ENCODE measurements at places on chromosomes 12 and 14. TPM values are rescaled to one million over a fixed set of nuclear protein-coding genes. Genes with fewer than 3 reads are reported as not detected.

Gene SLC41A2
- total RNA-seq, result 11.5 TPM

Gene SALL2
- 75.8 TPM for total RNA-seq

Gene CLECL1
- total RNA-seq, result not detected

DNA sequence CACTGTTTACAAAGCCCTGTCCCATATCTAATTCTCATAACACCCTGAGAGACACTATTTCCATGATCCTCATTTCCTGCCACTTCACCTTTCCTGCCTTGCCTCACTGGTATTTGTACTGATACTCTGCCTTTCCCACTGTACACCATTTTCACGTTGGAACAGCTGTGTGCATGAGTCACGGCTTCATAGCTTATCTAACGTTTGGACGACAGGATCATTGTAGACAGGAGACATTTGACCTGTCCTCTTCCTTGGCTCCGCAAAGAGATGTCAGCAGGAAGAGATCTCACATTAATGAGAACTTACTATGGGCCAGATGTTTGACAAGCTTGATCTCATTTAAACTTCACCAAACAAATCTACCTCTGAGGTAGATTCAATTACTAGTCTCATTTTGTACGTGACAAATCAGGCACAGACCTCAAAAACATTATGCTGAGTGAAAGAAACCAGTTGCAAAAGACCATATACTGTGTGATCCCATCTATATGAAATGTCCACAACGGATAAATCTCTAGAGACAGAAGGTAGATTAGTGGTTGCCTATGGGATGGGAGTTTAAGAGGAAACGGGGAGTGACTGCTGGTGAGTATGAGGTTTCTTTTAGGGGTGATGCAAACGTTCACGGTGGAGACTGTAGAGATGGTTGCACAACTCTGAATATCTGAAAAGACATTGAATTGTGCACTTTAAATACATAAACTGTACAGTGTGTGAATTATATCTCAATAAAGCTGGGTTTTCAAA lies 71.2 kb downstream of the KCNK13 start:
- no peak overlapping the region for H3K4me3 ChIP-seq
- H3K27ac ChIP-seq, result no peak overlapping the region
- no peaks in the 10 kb centered on the region for H3K4me1 ChIP-seq

- H3K27me3 ChIP-seq, result no peaks in the 10 kb centered on the region
- no peak overlapping the region for H3K4me3 ChIP-seq
- no peak for DNase-seq
- peaks cover 18% of the 10 kb centered on the region for H3K4me1 ChIP-seq
These were observed 18.8 kb upstream of the RCOR1 start for GRCh38 chr14:102573591-102574046.

- H3K4me3 ChIP-seq, result no peak overlapping the region
- peaks cover 8% of the 10 kb centered on the region for H3K27me3 ChIP-seq
- H3K4me1 ChIP-seq, result no peaks in the 10 kb centered on the region
These were observed 10.7 kb downstream of the DHRS2 start for GRCh38 chr14:23646648-23647549.

GRCh38 chr14:99230208-99231151 lies 41.5 kb downstream of the BCL11B start:
- H3K4me3 ChIP-seq, result peak overlapping the region; percentile 65
- peak overlapping the region; percentile 21 for H3K27ac ChIP-seq
- peaks cover 14% of the 10 kb centered on the region for H3K36me3 ChIP-seq
- DNase-seq, result no peak

GRCh38 chr14:20512177-20512905 lies 7.0 kb downstream of the RNASE10 start:
- H3K27me3 ChIP-seq, result peaks cover 18% of the 10 kb centered on the region
- H3K4me3 ChIP-seq, result no peak overlapping the region
- DNase-seq, result no peak
- no peaks in the 10 kb centered on the region for H3K36me3 ChIP-seq

DNA sequence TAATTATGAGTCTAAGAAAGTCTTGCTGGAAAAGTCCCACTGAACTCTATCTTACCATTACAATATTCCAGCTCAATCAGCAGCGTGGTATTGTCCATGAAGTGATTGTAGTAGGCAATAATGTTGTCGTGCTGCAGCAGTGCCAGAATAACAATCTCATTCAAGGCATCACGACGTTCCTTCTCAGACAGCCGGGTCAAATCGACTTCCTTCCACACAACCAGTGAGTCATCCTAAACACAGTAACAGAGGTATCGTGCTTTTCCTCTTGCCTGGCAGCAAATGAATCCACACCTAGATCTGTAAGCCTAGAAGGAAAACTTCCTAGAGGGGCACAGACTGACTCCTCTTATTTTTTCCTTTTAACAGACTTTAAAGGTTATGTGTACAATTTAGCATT lies 2.9 kb downstream of the NEK9 start:
- H3K4me1 ChIP-seq, result peaks cover 28% of the 10 kb centered on the region
- peak overlapping the region; percentile 19 for H3K4me3 ChIP-seq
- no peak overlapping the region for H3K27ac ChIP-seq
- peaks cover 6% of the 10 kb centered on the region for H3K36me3 ChIP-seq

- peak within 1 kb of the TSS; percentile 68 for H3K27ac ChIP-seq
- peak within 1 kb of the TSS; percentile 87 for H3K4me3 ChIP-seq
- peaks cover 29% of the 10 kb centered on the region for H3K4me1 ChIP-seq
- no peaks in the 10 kb centered on the region for H3K27me3 ChIP-seq
These were observed at the start of gene EID3 for GRCh38 chr12:104303538-104304151. Gene EID3 (plus strand): TSS chr12:104303739. CDS start chr12:104303935, 196 bp downstream.

DNA sequence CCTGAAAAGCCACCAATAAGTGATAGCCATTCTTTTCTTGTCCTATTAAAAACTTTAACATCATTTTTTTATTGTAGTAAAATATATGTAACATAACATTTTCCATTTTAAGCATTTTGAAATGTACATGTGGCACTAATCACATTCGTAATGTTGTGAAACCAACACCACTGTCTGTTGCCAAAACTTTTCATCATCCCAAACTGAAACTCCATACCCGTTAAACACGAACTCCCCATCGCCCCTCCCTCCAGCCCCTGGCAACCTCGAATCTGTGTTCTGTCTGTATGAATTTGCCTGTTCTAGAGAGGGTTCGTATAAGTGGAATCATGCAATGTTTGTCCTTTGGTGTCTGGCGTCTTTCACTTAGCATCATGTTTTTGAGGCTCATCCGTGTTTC lies 75.9 kb downstream of the CCDC92 start:
- no peaks in the 10 kb centered on the region for H3K36me3 ChIP-seq
- H3K4me3 ChIP-seq, result no peak overlapping the region
- no peak for DNase-seq
- H3K27ac ChIP-seq, result no peak overlapping the region
- H3K27me3 ChIP-seq, result peaks cover 5% of the 10 kb centered on the region
- H3K4me1 ChIP-seq, result peaks cover 13% of the 10 kb centered on the region

GRCh38 chr14:74988131-74988530 lies 14.6 kb upstream of the EIF2B2 start:
- no peak for DNase-seq
- peaks cover 4% of the 10 kb centered on the region for H3K27me3 ChIP-seq
- H3K4me3 ChIP-seq, result no peak overlapping the region

- H3K4me1 ChIP-seq, result no peaks in the 10 kb centered on the region
- no peak for DNase-seq
- no peak overlapping the region for H3K4me3 ChIP-seq
- no peaks in the 10 kb centered on the region for H3K36me3 ChIP-seq
- H3K27ac ChIP-seq, result no peak overlapping the region
These were observed 668.8 kb downstream of the NRXN3 start for GRCh38 chr14:78838959-78839358.

DNA sequence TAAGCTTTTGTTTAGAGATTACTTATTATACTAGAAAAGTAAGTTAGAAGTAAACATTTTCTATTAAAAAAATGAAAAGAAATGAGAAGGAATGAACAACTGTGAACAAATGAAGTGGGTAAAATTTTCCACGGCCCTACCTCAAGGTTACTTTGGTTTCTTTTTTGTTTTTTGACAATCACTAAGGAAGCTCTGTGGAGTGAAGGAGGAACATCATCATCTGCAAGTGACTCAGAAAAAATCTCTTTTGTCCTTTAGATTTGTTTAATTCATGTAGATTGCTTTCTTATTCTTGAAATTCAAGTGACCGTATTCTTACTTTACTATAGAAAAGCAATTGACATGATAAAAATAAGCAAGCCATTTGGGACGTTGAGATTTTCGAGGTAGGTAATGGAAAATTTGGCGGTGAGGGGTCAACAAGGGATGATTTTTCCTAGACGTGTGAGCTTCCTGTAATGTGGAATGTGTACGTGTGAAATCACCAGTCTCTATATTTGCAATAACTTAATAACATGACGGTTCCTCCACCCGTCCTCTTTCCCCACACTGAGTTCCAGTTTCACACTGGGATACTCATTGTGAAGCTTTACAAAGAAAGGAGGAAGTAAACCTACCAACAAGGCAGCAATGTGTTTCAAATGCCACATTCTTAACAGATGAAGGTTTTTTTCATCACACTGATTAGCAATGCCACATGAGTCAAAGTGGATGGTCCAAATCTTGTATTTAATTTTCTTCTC lies 62.3 kb upstream of the EGLN3 start:
- H3K36me3 ChIP-seq, result no peaks in the 10 kb centered on the region
- no peak overlapping the region for H3K27ac ChIP-seq
- H3K27me3 ChIP-seq, result peaks cover 2% of the 10 kb centered on the region
- DNase-seq, result no peak
- no peaks in the 10 kb centered on the region for H3K4me1 ChIP-seq
- H3K4me3 ChIP-seq, result no peak overlapping the region

GRCh38 chr14:91277546-91278382 lies 33.3 kb upstream of the GPR68 start:
- H3K27me3 ChIP-seq, result no peaks in the 10 kb centered on the region
- no peaks in the 10 kb centered on the region for H3K4me1 ChIP-seq
- H3K27ac ChIP-seq, result no peak overlapping the region
- H3K36me3 ChIP-seq, result peaks cover 7% of the 10 kb centered on the region
- no peak for DNase-seq
- no peak overlapping the region for H3K4me3 ChIP-seq

DNA sequence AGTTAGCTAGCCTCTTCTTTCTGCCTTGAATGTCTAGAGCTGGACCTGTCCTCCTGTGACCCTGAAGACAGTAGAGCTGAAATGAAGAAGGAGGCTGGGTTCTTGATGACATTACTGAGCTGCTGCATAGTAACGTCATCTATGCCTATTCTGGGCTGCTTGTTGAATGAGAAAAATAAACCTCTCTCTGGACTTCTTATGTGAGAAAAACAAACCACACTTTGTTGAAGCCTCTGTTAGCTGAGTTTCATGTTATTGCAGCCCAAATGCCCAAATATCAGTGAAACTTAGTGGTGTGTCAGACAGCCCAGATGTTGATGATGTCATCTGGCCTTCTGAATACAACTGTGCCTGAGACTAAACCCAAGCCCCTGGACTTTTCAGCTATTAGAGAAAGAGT lies 67.0 kb upstream of the MAX start:
- no peaks in the 10 kb centered on the region for H3K36me3 ChIP-seq
- H3K27me3 ChIP-seq, result no peaks in the 10 kb centered on the region
- peaks cover 24% of the 10 kb centered on the region for H3K4me1 ChIP-seq
- H3K27ac ChIP-seq, result no peak overlapping the region

GRCh38 chr14:84234281-84234680 lies 1295.7 kb upstream of the FLRT2 start:
- H3K27ac ChIP-seq, result peak overlapping the region; percentile 84
- H3K27me3 ChIP-seq, result no peaks in the 10 kb centered on the region
- H3K4me3 ChIP-seq, result peak overlapping the region; percentile 39
- DNase-seq, result no peak
- H3K36me3 ChIP-seq, result no peaks in the 10 kb centered on the region

- H3K27ac ChIP-seq, result no peak overlapping the region
- H3K36me3 ChIP-seq, result peaks cover 28% of the 10 kb centered on the region
- no peaks in the 10 kb centered on the region for H3K27me3 ChIP-seq
- no peak for DNase-seq
- H3K4me3 ChIP-seq, result no peak overlapping the region
These were observed 7.0 kb upstream of the RPS26 start for GRCh38 chr12:56034586-56035332.

DNA sequence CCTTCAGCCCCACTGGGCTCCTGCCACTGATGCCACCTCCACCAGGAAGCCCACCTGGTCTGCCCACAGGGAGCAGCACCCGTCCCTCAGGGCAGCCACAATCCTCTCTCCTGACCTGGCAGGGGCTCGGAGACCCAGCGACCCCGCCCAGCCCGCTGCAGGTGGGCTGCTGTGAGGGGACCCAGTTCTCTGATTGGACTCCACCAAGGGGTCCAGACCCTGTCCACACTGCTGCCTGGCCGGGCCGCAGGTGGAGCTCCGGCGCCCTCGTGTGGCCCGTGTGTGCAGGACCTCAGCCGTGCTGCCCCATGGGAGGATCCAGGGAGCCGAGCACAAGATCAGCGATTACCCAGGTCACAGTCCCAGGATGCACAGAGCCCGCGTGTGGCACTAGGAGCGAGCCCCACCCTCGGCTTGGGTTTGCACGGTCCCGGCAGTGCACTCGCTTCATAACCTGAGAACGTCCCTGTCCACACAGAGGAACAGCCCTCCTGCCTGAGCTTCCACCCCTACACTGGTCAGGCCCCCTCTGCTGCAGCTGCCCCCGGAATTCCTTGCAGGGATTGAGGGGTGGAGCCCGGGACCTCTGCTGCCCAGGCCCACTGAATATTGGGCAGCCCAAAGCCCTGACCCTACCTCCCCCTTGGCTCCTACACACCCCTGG lies 35.4 kb upstream of the TMEM179 start:
- peaks cover 24% of the 10 kb centered on the region for H3K27me3 ChIP-seq
- no peaks in the 10 kb centered on the region for H3K36me3 ChIP-seq
- DNase-seq, result no peak

DNA sequence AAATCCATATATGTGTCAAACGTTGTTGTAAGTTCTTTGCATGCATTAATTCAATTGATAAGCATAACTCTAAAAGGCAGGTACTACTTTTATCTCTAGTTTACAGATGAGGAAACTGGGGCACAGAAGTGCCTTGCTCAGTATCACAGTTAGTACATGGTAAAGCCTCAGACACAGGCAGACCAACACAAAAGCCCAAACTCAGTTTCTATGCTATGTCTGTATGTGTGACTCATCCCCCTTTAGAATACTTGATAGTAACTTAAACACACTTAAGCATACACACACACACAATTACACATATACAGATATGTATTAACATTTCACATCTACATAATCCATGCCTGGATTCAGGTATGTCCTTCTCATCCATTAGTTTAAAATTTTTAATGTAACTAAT lies 88.0 kb downstream of the EPS8 start:
- H3K4me1 ChIP-seq, result peaks cover 10% of the 10 kb centered on the region
- no peak for DNase-seq
- no peak overlapping the region for H3K4me3 ChIP-seq
- H3K27ac ChIP-seq, result peak overlapping the region; percentile 11

- no peaks in the 10 kb centered on the region for H3K4me1 ChIP-seq
- peaks cover 4% of the 10 kb centered on the region for H3K36me3 ChIP-seq
- no peak overlapping the region for H3K27ac ChIP-seq
- H3K4me3 ChIP-seq, result no peak overlapping the region
These were observed 240.5 kb downstream of the C12orf75 start for GRCh38 chr12:105570944-105571343.

GRCh38 chr12:76183459-76184186 lies 99.1 kb upstream of the NAP1L1 start:
- DNase-seq, result no peak
- H3K27me3 ChIP-seq, result peaks cover 7% of the 10 kb centered on the region
- H3K4me1 ChIP-seq, result no peaks in the 10 kb centered on the region
- H3K36me3 ChIP-seq, result no peaks in the 10 kb centered on the region

GRCh38 chr14:22143363-22143762 lies 445.7 kb downstream of the DAD1 start:
- H3K4me1 ChIP-seq, result no peaks in the 10 kb centered on the region
- H3K36me3 ChIP-seq, result no peaks in the 10 kb centered on the region
- no peak overlapping the region for H3K4me3 ChIP-seq
- DNase-seq, result no peak

Data from type B pancreatic cell (in vitro differentiated cells).